ENCODE measurements at places on chromosomes 4 and X.

GRCh38 chrX:143663755-143664154 lies 27.9 kb upstream of the SLITRK4 start:
- H3K4me1 ChIP-seq, result no peaks in the 10 kb centered on the region
- DNase-seq, result no peak
- H3K4me3 ChIP-seq, result no peak overlapping the region
- no peaks in the 10 kb centered on the region for H3K36me3 ChIP-seq

DNA sequence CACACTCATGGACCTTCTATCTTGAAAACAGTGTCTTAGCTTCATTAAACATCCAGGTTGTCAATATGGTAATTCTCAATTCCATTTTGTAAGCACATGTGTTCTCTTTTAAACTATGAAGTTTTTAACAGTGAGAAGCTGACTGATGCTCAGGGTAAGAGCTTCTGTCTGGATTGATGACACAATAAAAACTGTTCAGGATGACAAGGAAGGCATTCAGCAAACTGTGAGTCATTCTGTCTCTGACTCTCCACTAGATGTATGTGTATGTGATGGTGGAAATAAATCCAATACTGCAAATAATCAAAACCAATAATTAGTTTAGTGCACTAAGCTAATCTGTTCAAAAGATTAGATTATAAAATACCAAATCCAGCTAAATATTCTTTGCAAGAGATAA lies 115.3 kb upstream of the ARX start:
- H3K27ac ChIP-seq, result no peak overlapping the region
- H3K36me3 ChIP-seq, result no peaks in the 10 kb centered on the region
- H3K4me3 ChIP-seq, result no peak overlapping the region
- H3K27me3 ChIP-seq, result no peaks in the 10 kb centered on the region
- no peak for DNase-seq
- H3K4me1 ChIP-seq, result no peaks in the 10 kb centered on the region

DNA sequence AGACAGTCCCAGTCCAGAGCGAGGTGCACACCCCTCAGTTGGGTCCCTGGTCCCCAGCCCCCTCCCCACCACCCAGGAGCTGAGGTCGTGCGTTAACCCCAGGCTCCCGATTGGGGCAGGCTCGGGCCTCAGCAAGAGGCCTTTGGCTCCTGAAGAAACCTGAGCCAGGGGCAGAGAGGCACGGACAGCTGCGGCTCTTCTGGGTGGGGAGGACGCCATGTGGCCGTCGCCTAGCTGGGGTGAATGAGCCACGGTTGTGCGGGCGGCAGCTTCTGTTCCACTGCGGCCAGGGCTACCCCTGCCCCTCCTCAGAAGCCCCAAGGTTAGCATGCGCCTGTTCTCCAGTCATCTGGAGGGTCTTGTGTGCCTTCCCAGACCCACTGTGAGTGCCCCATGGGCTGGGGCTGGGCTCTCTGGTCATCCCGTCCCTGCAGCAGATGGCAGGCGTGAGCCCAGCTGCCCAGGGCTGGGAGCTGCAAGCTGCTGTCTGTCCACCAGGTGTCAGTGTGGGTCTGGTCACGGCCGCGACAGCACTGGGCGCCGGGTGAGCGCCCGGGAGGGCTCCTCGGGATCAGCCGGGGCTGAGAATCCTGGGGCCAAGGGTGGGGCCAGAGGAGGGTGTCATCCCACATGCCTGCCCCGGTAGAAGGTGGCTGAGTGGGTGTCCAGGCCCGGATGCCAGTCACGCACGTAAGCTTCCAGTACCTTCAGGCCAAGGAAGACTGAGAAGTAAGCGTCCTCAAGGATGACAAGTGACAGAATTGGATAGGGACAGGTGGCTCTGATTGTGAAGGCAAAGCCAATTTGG lies 21.9 kb downstream of the ATP2B3 start:
- no peak overlapping the region for H3K4me3 ChIP-seq
- H3K4me1 ChIP-seq, result peaks cover 3% of the 10 kb centered on the region
- no peak overlapping the region for H3K27ac ChIP-seq

DNA sequence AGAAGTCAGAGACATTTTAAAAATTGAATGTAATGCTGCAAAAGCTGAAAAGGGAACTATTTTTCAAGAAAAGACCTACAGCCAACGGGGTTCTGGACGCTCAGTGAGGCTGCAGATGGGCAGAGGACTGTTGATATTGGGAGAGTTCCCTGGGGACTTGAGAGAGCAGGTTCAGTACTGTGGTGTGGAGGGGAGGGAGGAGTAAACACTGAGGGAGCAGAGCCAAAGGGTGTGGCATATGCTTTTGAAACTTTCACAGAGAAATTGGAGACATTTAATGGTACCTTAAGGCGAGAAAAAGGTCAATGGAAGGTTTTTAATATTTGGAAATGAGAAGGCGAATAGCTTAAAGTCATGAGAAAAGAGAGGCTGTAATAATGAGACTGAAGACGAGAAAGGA lies 62.2 kb upstream of the GPM6A start:
- no peak overlapping the region for H3K4me3 ChIP-seq
- H3K36me3 ChIP-seq, result no peaks in the 10 kb centered on the region
- H3K27me3 ChIP-seq, result no peaks in the 10 kb centered on the region
- H3K27ac ChIP-seq, result no peak overlapping the region
- no peak for DNase-seq

DNA sequence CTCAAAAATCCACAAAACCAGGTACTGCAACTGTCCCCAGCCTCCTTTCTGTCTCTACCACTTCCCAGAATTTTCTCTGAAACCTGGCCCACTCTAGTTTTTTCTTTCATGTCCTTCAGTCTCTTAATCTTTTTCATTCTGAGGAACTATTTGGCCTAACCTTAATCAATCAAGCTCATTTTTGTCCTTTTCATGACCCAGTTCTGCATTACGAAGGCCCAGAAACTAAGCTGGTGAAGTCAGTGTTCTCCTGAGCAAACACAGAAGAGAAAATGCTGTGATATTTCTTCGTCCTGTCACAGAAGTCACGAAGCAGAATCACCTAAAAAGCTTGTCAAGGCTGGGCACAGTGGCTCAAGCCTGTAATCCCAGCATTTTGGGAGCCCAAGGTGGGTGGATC lies 131.7 kb upstream of the EDNRA start:
- DNase-seq, result no peak
- no peak overlapping the region for H3K4me3 ChIP-seq

DNA sequence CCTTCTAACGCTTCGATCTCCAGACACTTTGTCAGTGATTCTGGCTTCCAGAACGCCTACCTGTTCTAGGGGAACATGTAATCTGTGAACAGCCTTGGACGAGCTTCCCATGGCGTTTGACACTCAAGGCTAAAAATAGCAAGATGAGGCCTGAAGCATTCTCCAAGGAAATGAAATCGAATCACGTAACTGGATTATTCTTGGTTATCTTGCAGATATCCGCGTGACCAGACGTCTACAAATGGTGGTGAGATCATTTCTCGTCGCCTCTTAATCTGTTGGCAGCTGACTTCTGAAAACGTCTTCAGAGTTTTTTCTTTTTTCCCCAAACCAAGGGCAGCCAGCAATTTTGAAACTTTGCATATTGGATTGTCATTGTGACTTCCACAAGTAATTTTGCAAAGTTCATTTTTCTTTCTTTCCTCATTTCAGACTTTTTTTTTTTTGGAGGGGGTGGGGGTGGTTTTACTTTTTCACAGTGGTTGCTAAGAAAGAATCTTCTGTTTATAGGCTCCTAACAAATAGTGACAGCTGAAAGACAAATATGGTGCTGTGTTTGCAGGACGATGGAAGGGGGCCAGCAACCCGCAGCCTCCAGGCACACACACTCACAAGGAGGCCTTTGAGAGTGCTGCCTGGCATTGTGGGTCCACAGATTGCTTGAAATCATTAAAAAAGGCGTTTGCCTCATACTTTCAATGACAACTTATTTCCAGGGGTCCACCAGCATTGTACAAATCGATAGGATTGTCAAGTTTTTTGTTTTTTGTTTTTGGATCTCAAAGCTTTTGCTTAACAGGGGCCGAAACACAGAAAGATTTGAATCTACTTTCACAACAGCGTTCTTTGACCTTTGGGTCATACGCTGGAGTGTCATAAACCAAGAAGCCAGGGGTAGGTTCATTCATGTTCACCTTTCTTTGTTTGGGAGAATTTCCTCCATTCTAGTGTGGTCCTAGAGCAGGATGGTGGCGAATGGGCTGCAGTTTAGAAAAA lies 32.4 kb upstream of the PDLIM3 start:
- no peak for DNase-seq
- H3K27me3 ChIP-seq, result no peaks in the 10 kb centered on the region
- H3K4me3 ChIP-seq, result peak overlapping the region; percentile 35
- no peaks in the 10 kb centered on the region for H3K4me1 ChIP-seq
- H3K36me3 ChIP-seq, result no peaks in the 10 kb centered on the region

- H3K27me3 ChIP-seq, result no peaks in the 10 kb centered on the region
- H3K27ac ChIP-seq, result no peak overlapping the region
- no peak overlapping the region for H3K4me3 ChIP-seq
- H3K36me3 ChIP-seq, result no peaks in the 10 kb centered on the region
- DNase-seq, result no peak
These were observed 1.0 kb upstream of the TRIM75 start for GRCh38 chr4:165052627-165053026.

DNA sequence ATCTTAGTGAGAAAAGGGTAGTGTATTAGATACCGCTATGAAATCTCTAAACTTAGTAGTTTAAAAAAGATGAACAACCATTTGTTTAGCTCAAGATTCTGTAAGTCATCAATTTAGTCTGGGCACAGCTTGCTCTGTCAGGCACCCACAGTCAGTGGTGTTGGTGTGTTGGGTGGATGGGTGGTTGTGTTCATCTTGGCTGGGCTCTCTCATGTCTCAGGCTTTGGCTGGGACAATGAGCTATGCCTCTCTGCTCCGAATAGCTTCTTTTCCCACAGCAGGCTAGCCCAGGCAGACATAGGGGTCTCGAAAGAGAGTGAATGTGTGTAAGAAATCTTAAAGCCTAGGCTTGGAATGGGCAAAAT lies 127.0 kb upstream of the GATB start:
- DNase-seq, result no peak
- H3K4me1 ChIP-seq, result peaks cover 7% of the 10 kb centered on the region
- H3K27ac ChIP-seq, result no peak overlapping the region
- H3K4me3 ChIP-seq, result no peak overlapping the region
- no peaks in the 10 kb centered on the region for H3K36me3 ChIP-seq

GRCh38 chr4:21991050-21991449 lies 42.5 kb upstream of the KCNIP4 start:
- no peak overlapping the region for H3K4me3 ChIP-seq
- H3K27me3 ChIP-seq, result no peaks in the 10 kb centered on the region
- H3K36me3 ChIP-seq, result no peaks in the 10 kb centered on the region
- no peak for DNase-seq

DNA sequence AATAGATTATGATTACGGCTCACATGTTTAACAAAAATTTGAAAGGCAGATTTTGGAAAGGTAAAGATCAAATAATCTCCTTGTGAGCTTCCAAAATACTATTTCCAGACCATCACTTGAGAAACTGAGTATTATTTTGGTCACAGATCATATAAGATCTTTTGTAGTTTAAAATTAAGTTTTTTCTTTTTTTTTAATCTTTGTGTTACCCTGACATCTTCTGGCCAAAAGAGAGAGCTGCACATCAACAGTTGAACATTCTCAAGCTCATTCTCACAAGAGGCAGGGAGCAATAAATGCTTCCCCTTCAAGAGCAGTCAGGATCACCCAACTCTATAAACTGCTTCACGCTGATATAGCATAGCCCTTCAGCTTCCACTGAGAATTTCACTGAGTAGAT lies 15.9 kb downstream of the TMEM192 start:
- no peaks in the 10 kb centered on the region for H3K4me1 ChIP-seq
- DNase-seq, result no peak
- peaks cover 6% of the 10 kb centered on the region for H3K36me3 ChIP-seq
- H3K27ac ChIP-seq, result no peak overlapping the region

DNA sequence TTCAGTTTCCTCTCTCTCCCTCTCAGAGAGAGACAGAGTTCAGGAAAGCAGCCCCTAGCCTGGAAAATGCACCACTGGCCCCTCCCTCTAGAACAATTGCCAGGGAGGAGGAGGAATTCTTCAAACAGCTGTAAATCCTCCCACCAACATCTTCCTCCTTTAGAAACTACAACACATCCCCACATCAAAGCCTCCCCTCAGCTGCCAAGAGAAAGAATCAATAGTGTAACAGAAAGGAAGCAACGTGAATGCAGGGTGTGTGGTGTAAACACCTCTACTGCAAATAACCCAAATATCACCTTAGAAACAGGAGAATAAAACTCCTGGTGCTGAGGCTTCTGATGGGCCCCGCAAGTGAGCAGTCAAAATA lies 249.9 kb upstream of the GATB start:
- H3K27ac ChIP-seq, result no peak overlapping the region
- no peak overlapping the region for H3K4me3 ChIP-seq
- no peaks in the 10 kb centered on the region for H3K27me3 ChIP-seq
- no peaks in the 10 kb centered on the region for H3K36me3 ChIP-seq

Measured in esophagus squamous epithelium (tissue), 5 donors.